Fibroblast of skin of left quadriceps (primary cell): ENCODE measurements at places on chromosomes 4 and X.

DNA sequence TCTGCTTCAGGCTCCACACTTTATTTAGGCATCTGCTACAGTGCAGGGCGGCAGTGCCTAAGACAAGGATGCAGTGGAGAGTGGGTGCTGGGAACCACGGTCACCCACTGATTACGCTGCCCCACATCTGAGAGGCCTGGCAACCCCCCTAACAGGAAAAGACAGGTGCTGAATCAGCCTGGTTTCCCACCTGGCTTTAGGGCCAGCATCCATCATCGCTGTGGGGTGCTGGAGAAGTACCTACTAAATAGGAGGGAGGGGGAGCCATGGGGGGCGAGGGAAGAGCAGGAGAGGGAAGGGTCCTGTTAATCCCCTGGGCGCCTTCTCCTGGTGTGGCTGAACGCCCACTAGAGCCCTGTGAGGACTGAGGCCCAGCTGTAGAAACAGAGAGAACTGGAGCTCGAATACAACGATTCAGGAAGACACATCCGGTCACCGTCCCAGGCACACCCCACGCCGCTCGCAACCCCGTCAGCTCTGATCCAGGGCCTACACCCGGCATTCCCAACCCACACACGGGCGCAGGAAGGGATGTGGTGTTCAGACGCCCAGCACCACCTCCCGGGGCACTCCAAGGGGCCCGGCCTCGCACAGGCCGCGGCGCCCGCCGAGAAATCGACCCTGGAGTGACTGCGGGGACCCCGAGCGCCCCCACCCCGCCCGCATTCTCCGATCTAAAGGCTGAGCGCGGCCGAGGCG lies 554 bp downstream of the DCTD start:
- DNase-seq: no peak

GRCh38 chrX:46681849-46682248 lies 77.1 kb downstream of the SLC9A7 start:
- no peak for DNase-seq

DNA sequence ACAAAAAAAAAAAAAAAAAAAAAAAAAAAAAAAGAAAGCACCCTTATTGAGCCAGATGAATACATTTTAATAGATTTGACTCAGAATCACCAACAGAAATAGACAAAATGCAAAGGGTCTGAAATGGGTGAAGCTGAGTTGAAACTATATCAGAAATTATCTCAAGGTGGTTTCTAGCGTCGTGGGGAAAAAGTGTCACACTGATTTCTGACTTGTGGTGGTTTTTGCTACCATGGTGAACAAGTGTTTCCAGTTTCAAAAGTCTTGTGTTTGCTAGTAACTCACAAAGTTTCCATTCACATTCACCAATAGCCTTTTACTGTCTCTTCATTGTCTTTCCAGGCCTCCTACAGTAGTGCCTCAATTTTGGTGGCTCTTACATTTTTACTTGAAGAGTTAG lies 135.5 kb downstream of the ARHGAP24 start:
- no peak for DNase-seq

- peak; percentile 26 for DNase-seq
Measured at GRCh38 chrX:154002215-154002719, 17.4 kb downstream of the IRAK1 start.

GRCh38 chr4:112341033-112341432 lies 43.9 kb downstream of the ALPK1 start:
- no peak for DNase-seq

- no peak for DNase-seq
Measured at GRCh38 chrX:1480082-1480785, 27.5 kb upstream of the ASMTL start.

DNA sequence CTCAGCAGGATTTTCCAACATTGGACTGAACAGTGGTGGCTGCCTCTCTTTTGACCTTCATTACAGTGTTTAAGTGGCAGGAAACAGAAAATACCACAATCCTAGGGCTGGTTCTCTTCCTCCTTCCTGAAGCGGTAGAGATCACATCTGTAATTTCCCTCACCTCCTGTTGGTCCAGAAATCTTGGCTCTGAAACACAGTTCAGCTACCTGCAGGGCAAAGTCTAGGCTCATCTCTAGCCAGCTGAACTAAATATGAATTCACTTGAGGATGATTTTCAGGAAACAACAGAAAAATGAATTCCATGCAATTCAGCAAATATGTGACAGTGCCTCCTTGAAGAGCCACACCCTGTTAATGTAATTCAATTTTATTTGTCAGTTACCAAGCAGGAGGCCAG lies 531.9 kb downstream of the INPP4B start:
- no peak for DNase-seq

DNA sequence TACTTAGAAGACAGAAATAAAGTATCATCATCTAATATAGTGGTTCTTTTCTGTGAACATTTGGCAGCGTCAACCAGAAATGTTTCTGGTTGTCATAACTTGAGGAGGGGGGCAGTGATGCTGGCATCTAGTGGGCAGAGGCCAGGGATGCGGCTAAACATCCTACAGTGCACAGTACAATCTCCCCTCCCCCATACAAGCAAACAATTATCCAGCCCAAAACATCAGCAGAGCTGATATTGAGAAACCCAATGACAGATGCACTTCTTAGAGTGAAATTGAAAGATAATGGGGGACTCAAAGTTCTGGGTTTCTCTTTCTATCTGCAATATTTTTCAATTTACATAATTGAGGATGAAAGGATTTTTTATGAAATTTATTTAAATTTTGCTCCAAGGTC lies 1.9 kb upstream of the EIF1AX start:
- no peak for DNase-seq

GRCh38 chrX:110415440-110416170 lies 57.0 kb downstream of the RTL9 start:
- DNase-seq: no peak

- DNase-seq: no peak
Measured at GRCh38 chr4:72076562-72076961, 44.8 kb downstream of the NPFFR2 start.

- no peak for DNase-seq
Measured at GRCh38 chr4:10180603-10180926, 64.0 kb upstream of the WDR1 start.

GRCh38 chr4:38860788-38861424 lies 4.3 kb upstream of the TLR6 start:
- DNase-seq: no peak

DNA sequence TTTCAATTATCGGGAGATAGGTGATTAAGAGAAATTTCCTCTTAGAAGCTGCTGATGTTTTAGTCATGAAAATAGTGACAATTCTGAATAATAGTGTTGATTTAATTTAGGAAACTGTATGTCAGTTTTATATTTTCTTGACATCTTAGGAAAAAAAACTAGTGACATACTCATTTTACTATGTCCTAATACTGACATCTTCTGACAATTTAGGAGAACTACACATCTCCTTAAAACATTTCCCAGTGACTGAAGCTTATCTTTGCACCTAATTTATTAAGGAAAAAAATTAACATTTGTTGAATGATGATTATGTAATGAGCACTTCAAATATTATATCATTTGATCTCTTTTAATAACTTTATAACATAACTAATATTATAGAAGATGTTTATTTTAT lies 42.0 kb upstream of the RBMXL3 start:
- DNase-seq: no peak

DNA sequence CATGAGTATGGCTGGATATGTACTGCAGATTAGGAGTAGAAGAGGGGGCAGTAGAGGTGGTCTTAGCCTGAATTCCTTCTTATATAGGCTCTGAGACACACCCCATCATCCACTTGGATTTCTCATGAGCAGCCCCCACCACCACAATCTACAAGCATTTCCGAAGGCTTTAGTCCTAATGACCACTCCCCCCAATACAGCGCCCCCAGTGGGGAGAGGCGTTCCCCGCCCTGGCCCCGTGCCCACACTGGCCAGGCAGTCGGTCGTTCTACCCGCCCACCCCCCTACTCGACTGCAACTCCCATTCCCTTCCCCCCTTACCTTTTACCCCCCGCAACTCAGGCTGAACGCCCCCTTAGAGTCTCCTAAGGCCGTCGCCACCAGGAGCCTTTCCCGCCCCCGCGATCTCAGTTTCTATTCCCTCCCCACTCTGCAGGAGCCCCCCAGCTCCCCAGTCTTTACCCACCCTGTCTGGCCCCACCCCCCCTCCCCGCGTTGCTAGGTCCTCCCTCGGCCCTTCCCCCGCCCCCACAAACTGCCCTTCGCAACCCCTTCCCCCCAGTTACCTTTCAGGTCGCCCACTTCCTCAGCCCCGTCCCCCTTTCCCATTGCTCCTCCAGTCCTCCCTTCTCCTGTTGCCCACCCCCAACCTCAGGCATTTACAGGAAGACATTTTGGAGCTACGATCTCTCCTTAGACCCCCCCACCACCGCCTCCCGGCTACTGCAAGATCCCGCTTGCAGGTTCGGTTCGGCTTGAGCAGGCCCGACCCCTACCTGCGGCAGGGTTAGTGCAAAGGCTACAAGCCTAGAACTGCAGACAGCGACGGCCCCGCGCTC lies 468 bp downstream of the ZMYM3 start:
- no peak for DNase-seq

GRCh38 chr4:71833232-71833900 lies 49.5 kb upstream of the GC start:
- DNase-seq: no peak

DNA sequence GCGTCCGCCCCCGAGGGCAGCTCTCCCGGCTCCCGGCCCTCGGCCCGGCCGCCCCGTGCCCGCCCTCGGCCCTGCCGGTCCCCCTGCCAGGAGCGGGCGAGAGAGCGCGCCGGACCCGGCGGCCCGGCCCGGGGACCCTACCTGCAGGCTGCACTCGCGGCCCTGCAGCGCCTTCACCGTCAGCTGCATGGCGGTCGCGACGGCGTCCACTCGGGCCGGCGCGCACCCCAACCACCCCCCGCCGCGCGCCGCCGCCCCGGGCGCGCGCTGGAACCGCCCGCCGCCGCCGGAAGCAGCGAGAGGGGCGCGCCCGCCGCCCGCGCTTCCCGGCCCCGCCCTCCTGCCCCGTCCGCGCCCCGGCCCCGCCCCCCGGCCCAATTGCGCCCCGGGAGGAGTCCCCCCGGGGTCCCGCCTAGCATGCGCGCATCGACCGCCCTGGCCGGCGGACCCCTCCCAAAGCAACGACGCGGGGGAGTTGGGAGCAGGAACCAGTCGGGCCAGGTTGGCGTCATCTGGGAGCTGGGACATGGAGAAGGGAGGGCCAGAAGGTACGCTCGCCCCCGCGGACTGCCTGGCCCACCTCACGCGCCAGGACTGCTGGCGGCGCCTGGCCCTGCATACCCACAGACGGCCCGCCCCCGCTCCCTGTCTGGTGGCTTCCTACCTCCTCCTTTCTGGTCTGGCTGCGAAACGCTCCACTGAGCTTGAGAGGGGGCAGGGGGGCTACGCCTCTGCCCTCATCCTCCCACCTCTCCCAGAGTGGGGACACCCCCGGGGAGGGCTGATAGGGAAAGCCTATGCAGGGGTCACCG lies at the start of gene UBL4A:
Gene UBL4A, minus strand, starts transcription at position 220 of the 812 bp plus-strand sequence. Its CDS starts 31 bp downstream, at position 189.
- DNase-seq: no peak

GRCh38 chrX:129732857-129733256 lies 5.9 kb upstream of the XPNPEP2 start:
- no peak for DNase-seq

DNA sequence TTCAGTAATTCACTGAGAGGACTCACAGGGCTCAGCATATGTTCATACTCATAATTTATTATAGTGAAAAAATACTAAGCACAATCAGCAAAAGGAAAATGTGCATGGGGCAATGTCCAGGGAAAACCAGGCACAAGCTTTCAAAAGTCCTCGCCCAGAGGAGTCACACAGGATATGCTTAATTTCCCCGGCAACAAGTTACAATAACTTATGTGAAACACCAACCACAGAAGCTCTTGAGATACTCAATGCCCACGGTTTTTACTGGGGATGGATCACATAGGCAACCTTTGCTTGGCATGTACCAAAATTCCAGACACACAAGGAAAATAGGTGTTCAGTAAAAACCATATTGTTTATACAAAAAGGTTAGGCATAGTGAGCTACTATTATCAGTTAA lies 38.5 kb upstream of the STPG2 start:
- no peak for DNase-seq

DNA sequence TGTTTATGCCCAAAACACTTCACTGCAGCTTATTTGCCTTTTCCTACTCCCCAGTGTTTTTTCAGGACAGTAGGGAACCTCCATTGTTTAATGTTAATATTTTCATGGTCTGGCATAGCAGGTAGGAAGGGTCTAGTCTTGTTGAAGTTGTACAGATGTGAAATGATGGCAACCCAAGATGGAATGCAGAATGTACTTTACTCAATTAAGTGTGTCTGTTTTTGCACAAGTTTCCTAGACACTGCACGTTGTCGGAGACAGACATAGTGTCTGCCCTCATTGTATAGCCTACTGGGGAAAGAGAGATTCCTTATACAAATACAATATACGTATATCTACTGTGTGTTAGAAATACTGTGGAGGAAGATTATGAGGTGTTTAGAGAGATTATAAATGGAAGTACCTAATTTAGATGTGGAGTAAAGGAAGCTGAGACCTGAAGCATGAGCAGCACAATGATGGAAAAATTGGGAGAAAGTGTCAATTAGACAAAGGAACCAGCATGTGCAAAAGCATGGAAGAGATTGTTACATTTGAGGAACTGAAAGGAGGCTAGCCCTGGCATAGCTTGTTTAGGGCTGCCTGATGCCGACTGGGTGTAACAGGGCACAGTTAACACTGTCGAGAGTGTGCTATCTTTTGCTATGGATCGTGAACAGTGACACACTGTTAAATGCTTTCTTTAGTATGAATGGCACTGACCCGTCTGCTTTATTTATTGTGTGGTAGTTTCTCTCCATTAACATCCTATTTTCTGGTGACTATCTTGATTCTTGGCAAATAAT lies 18.4 kb downstream of the CPEB2 start:
- no peak for DNase-seq

GRCh38 chrX:36583674-36584073 lies 424.5 kb upstream of the FAM47C start:
- no peak for DNase-seq

- no peak for DNase-seq
Measured at GRCh38 chr4:122652379-122652778, 31.5 kb upstream of the IL21 start.
